ENCODE measurements at places on chromosomes 13 and 19.
A peak's percentile ranks its signal among the peaks of the same experiment; 100 is the strongest.

GRCh38 chr19:8129061-8129618, 20.3 kb downstream of the FBN3 start:
- no peak for DNase-seq

GRCh38 chr13:31867709-31868108, 128.4 kb downstream of the RXFP2 start:
- DNase-seq = no peak

GRCh38 chr19:35468637-35469036, 20.6 kb downstream of the FFAR2 start:
- peak; percentile 68 for DNase-seq

GRCh38 chr13:109868578-109869311, 82.4 kb upstream of the IRS2 start:
- DNase-seq = no peak

DNA sequence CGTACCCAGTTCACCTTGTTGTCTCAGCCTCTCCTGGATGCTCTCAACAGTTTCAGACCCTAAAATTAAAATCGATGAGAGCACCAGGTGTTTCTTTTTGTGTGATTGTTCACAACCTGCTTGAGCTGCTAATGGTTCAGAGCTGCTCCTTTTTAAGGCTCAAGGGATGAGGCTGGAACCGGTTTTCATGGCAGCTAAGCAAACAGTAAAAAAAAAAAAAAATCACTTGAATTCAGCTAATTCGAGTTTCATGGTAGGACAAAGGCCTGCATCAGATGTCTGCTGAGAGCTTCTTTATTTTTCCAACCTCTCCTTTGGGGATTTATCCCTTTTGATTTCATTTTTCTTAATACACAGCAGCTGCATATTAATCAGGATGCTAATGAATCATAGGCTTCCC, 6.5 kb downstream of the SYCE2 start:
- DNase-seq = no peak

GRCh38 chr19:53554804-53555203, 16.9 kb downstream of the ZNF331 start:
- DNase-seq = no peak

- no peak for DNase-seq
These were observed 10.7 kb upstream of the GRTP1 start for GRCh38 chr13:113374511-113375175.

- DNase-seq = no peak
These were observed 39.5 kb upstream of the CNMD start for GRCh38 chr13:52779103-52779502.

GRCh38 chr13:88434953-88435352, 763.8 kb downstream of the SLITRK5 start:
- no peak for DNase-seq
